Renal cortex interstitium (tissue), 15 donors: ENCODE measurements at places on chromosomes 2 and 18. TPM values are rescaled to one million over a fixed set of nuclear protein-coding genes. Genes with fewer than 3 reads are reported as not detected.

The NR4A2 gene
- 0.95 TPM for polyA plus RNA-seq

The DSC3 gene
- polyA plus RNA-seq = 1.6 TPM

The GATA6 gene
- polyA plus RNA-seq = 9.2 TPM

The FOXI3 gene
- 0.17 TPM for polyA plus RNA-seq

The COL6A3 gene
- 278 TPM for polyA plus RNA-seq

The MERTK gene
- 17.0 TPM for polyA plus RNA-seq

The TMEM37 gene
- polyA plus RNA-seq = 72.9 TPM
